ENCODE measurements at places on chromosomes 7 and 10.

DNA sequence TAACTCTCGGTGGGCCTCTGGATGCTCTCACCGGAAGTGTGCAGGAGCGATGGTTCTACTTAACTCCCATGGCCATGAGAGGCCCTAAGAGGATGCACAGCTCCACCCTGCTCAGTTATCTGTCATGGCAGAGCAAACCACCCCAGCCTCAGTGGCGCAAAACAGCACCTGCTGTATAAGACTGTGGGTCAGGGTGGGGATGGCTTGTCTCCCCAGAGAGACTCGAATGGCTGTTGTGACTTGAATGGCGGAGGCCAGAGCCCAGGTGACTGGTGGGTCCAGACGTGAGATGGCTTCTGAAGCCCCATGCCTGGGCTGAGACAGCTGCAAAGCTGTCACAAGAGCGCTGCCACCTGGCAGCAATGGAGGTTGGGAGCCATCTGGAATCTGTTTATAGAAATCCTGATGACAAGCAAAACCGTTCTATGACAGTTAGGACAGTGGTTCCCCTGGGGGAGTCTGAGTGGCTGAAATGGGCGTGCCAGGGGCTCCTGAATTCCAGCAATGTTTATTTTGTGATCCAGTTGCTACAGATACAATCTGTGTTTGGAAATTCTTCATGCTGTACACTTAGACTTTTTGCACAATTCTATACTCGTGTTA is 490.5 kb downstream of the TCERG1L start:
- no peak for DNase-seq

- no peak for DNase-seq
Measured at GRCh38 chr10:11879387-11880094, 56.4 kb downstream of the PROSER2 start.

DNA sequence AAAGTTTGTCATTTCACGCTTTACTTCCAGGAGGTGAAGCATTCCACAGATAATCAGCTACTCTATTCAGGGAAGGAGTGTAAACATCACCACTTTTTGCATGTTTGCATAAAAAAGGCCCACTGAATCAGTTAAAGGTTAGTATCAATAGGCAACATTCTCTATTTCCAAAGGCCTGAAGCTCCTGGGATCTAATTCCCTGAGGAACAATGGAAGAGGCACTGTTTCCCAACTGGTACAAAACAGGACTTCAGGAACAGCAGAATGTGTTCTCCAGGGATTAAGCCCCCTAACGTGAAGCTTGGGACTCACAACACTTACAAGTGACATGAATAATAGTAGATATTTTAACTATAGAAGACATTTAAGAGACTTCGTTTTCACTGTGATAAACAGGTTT is 6.1 kb downstream of the LRRN3 start:
- no peak for DNase-seq

GRCh38 chr7:25851332-25852210 is 300.4 kb upstream of the NFE2L3 start:
- DNase-seq, result no peak

GRCh38 chr10:96794836-96795733 is 37.0 kb upstream of the LCOR start:
- DNase-seq, result no peak

- DNase-seq, result no peak
Measured at GRCh38 chr7:19235680-19236079, 90.5 kb upstream of the FERD3L start.

Data from stimulated activated CD8-positive, alpha-beta memory T cell treated with anti-CD3 and anti-CD28 coated beads, Interleukin-7, amount 100 ng/mL, for 1 hour (primary cell).